ENCODE measurements at places on chromosomes 16 and 17. TPM values are rescaled to one million over a fixed set of nuclear protein-coding genes. Genes with fewer than 3 reads are reported as not detected.

CRHR1 gene
- total RNA-seq: not detected

SMPD3 gene
- 0.26 TPM for total RNA-seq

DNASE1L2 gene
- 0.26 TPM for total RNA-seq

KCNH6 gene
- not detected for total RNA-seq

MRC2 gene
- total RNA-seq: 247 TPM

EVPLL gene
- total RNA-seq: not detected

SMARCE1 gene
- total RNA-seq: 139 TPM

SLC16A13 gene
- 0.52 TPM for total RNA-seq

TBC1D3C gene
- 0.32 TPM for total RNA-seq

PIK3R6 gene
- total RNA-seq: not detected

PSME3IP1 gene
- total RNA-seq: 57.0 TPM

RPH3AL gene
- total RNA-seq: 5.0 TPM

ITGB4 gene
- 0.54 TPM for total RNA-seq

IRX3 gene
- total RNA-seq: 10.3 TPM

ETV4 gene
- total RNA-seq: 0.26 TPM

KRTAP2-1 gene
- total RNA-seq: not detected

HSD17B2 gene
- total RNA-seq: 0.76 TPM

TLCD2 gene
- total RNA-seq: 5.3 TPM

ACSM5 gene
- 0.13 TPM for total RNA-seq

TNS4 gene
- total RNA-seq: 0.26 TPM

SLC35G6 gene
- not detected for total RNA-seq

MARVELD3 gene
- total RNA-seq: 0.11 TPM

CCL22 gene
- total RNA-seq: not detected

PPY gene
- not detected for total RNA-seq

KRT16 gene
- 2.7 TPM for total RNA-seq

HOXB5 gene
- not detected for total RNA-seq

P2RX1 gene
- total RNA-seq: under 0.01 TPM

CD79B gene
- 14.1 TPM for total RNA-seq

CSH1 gene
- total RNA-seq: not detected

NT5C3B gene
- 77.0 TPM for total RNA-seq

OSGIN1 gene
- total RNA-seq: 4.1 TPM

All from articular chondrocyte of knee joint (primary cell).